ENCODE measurements at places on chromosomes 4 and X. TPM values are rescaled to one million over a fixed set of nuclear protein-coding genes. Genes with fewer than 3 reads are reported as not detected.

The FGFR3 gene
- 0.28 TPM for total RNA-seq

The MAGEB2 gene
- not detected for total RNA-seq

The PNMA5 gene
- not detected for total RNA-seq

The ALAS2 gene
- not detected for total RNA-seq

The RAB33A gene
- 1.6 TPM for total RNA-seq

The RHOH gene
- total RNA-seq, result not detected

The SHROOM3 gene
- 19.5 TPM for total RNA-seq

The CLIC2 gene
- total RNA-seq, result under 0.01 TPM

The NOX1 gene
- not detected for total RNA-seq

The BRS3 gene
- total RNA-seq, result not detected

The EDA2R gene
- total RNA-seq, result 23.8 TPM
